ENCODE measurements at places on chromosomes 16 and 17.
A peak's percentile ranks its signal among the peaks of the same experiment; 100 is the strongest.

DNA sequence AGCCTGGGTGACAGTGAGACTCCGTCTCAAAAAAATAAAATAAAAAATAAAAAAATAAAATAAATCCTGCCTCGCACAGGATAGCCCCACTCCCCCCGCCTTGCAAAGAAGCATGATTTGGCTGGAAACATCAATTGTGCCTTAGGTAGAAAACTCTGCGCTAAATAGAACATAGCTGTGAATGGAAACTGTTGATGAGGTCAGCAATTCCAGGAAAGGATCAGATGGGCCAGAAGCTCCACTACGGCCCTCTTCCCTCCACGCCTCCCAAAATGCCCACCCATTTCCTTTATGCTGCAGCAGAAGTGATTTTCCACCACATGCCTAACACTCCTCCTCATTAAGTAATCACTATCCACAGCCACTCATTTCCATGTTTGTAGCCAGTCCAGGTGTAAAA is 473.4 kb downstream of the XYLT1 start:
- H3K27ac ChIP-seq: no peak overlapping the region

- no peaks in the 10 kb centered on the region for H3K36me3 ChIP-seq
- H3K27ac ChIP-seq: no peak overlapping the region
- no peaks in the 10 kb centered on the region for H3K4me1 ChIP-seq
Measured at GRCh38 chr17:70089513-70090148, 14.6 kb downstream of the KCNJ16 start.

DNA sequence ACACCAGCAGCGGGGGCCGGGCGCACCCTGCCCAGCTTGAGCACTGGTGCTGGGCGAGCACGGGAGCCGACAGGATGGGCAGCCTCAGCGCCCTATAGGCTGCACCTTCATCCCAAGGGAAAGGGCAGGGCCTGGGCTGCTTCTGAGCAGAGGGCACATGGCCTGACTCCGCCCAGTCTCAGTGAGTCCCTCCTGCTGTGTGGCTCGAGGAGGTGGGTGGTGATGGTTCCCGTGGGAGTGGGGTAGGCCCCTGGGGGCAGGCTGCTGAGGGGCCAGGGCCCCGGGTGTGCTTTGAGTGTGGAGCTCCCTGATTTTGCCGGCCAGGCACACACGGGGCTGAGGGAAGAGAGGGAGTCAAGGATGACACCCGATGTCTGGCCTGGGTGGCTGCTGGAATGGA is 37.9 kb downstream of the TSC2 start:
- no peaks in the 10 kb centered on the region for H3K27me3 ChIP-seq
- H3K36me3 ChIP-seq: peaks cover 24% of the 10 kb centered on the region
- no peak overlapping the region for H3K27ac ChIP-seq
- no peak overlapping the region for H3K4me3 ChIP-seq
- DNase-seq: no peak
- no peaks in the 10 kb centered on the region for H3K4me1 ChIP-seq

GRCh38 chr17:17855976-17856375 is 19.2 kb upstream of the SREBF1 start:
- H3K27me3 ChIP-seq: no peaks in the 10 kb centered on the region
- no peak overlapping the region for H3K4me3 ChIP-seq
- no peak overlapping the region for H3K27ac ChIP-seq

- DNase-seq: no peak
- no peaks in the 10 kb centered on the region for H3K27me3 ChIP-seq
- H3K27ac ChIP-seq: no peak overlapping the region
- H3K4me3 ChIP-seq: no peak overlapping the region
- no peaks in the 10 kb centered on the region for H3K36me3 ChIP-seq
Measured at GRCh38 chr16:14549789-14550153, 80.3 kb downstream of the PARN start.

DNA sequence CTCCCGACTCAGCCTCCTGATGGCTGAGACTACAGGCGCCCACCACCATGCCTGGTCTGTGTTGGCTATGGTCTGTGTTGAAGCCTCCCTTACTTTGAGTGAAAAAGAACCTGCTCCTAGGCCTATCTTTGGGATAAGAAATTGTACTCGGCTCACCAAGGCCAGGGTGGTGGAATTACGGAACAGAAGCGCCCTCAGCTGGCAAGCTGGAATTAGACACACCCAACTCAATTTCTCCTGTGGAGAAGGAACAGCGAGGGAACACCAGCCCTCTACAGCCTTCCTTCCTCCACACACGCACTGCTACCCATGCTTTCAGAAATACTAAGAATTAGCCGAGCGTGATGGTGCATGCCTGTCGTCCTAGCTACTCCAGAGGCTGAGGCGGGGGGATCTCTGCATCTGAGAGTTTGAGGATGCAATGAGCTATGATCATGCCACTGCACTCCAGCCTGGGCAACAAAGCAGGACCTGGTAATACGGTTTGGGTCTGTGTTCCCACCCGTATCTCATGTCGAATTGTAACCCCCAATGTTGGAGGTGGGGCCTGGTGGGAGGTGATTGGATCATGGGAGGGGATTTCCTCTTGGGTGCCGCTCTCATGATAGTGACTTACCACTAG is 40.1 kb upstream of the RBBP6 start:
- H3K4me3 ChIP-seq: no peak overlapping the region
- no peaks in the 10 kb centered on the region for H3K4me1 ChIP-seq
- no peaks in the 10 kb centered on the region for H3K27me3 ChIP-seq
- DNase-seq: peak; percentile 45
- no peaks in the 10 kb centered on the region for H3K36me3 ChIP-seq
- no peak overlapping the region for H3K27ac ChIP-seq

- peaks cover 6% of the 10 kb centered on the region for H3K27me3 ChIP-seq
- DNase-seq: no peak
- no peaks in the 10 kb centered on the region for H3K36me3 ChIP-seq
Measured at GRCh38 chr16:56012482-56012811, 137.3 kb upstream of the CES5A start.

- H3K27ac ChIP-seq: no peak overlapping the region
- no peak overlapping the region for H3K4me3 ChIP-seq
- no peaks in the 10 kb centered on the region for H3K36me3 ChIP-seq
- H3K4me1 ChIP-seq: no peaks in the 10 kb centered on the region
- no peaks in the 10 kb centered on the region for H3K27me3 ChIP-seq
Measured at GRCh38 chr17:56489980-56490379, 103.5 kb upstream of the NOG start.

DNA sequence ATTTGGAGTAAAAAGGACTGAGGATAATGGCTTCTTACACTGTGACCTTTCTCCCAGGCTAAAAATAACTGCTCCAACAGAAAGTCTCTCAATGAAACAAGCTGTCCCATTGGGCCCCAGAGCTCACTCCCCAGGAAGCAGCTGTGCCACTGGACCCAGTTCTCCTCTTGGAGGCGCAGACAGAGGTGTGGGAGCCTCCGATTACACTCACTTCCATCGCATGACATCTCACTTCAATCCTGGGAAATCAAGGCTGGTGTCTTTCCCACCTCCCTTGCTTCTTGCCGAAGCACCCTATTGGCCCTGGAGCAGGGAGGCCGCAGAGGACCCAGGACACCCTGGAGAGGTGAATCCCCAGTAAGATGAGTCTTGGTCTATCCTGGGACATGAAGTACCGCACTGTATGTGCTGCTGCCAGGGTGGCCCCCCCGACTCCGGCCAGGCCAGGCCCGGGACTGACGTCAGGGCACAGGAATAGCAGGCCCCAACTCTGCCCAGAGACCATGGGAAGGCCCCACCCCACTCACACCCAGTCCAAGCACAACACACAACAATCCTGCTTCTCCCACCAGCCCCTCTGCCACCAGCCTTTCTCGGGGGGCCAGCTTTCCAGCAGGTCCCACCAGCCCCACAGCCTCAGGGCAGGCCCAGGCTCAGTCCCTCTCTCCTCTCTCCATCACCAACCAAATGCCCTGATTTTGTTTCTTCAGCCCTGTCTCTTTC is 29.5 kb downstream of the SRL start:
- no peak overlapping the region for H3K27ac ChIP-seq
- H3K36me3 ChIP-seq: 0 out of 2 replicates have a peak, but pooled peaks cover 6% of the 10 kb centered on the region
- no peak overlapping the region for H3K4me3 ChIP-seq

DNA sequence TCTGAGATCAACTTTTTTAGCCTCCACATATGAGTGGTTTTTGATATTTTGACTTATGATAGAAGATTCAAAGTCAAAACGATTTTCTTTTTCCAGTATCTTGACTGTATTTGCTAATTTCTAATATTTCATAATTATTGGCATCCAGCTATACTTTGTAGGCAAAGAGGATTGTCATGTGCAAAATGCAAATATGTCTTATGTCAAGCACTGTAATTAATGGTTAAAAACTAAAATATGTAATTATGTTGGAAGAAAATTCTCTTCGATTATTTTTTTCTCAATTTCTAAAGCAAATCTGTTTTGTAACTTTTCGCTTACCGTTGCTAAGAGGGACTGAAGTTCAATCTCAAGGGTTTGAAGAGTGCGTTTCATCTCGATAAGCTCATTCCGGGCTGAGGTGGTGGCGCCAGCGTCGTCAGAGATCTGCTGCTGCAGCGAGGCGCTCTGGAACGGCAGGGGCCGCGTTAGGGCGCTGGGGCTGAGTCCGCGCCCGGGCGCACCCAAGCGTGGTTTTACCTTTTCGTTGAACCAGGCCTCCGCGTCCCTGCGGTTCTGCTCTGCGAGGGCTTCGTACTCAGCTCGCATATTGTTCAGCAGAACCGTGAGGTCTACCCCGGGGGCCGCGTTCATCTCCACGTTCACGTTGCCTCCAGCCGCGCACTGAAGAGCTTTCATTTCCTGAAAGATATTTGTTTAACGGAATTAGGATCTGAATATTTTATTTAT is 3.0 kb downstream of the KRT27 start:
- H3K27ac ChIP-seq: no peak overlapping the region
- no peaks in the 10 kb centered on the region for H3K4me1 ChIP-seq
- no peaks in the 10 kb centered on the region for H3K36me3 ChIP-seq

DNA sequence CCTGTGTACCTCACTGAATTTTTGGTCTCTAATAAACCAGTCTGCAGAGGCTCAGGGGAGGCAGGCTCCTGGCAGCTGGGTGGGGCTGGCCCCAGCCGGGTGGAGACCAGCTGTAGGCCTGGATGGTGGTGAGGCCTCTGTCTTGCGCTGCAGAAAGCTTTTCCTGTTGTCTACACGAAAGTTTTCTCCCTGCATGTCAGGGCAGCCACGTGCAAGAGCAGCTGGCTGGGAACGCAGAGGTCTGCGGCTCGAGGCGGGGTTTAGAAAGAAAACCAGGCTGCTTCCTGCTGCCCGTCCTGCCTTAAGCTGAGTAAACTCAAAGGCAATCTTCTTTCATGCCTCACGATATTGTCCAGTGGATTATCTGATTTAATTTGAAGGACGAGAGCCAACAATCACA is 2.4 kb downstream of the SERPINF1 start:
- no peaks in the 10 kb centered on the region for H3K27me3 ChIP-seq
- peak; percentile 69 for DNase-seq
- peaks cover 10% of the 10 kb centered on the region for H3K4me1 ChIP-seq
- H3K27ac ChIP-seq: peak overlapping the region; percentile 90

Data from SJCRH30 (cell line).